ENCODE measurements at places on chromosomes 5 and 9.
A peak's percentile ranks its signal among the peaks of the same experiment; 100 is the strongest.

DNA sequence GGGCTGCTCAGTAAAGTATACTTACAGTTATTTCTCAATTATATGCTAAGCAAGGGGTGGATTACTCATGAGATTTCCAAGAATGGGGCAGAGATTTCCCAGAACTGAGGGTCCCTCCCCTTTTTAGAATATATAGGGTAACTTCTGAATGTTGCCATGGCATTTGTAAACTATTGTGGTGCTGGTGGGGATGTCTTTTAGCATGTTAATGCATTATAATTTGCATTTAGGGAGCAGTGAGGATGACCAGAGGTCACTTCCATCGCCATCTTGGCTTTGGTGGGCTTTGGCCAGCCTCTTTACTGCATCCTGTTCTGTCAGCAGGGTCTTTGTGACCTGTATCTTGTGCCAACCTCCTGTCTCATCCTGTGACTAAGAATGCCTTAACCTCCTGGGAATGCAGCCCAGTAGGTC is 35.5 kb downstream of the TTC1 start:
- DNase-seq = no peak

GRCh38 chr5:12016159-12016746 is 112.0 kb upstream of the CTNND2 start:
- DNase-seq = no peak

GRCh38 chr5:84373506-84373905 is 11.2 kb downstream of the EDIL3 start:
- DNase-seq = no peak

DNA sequence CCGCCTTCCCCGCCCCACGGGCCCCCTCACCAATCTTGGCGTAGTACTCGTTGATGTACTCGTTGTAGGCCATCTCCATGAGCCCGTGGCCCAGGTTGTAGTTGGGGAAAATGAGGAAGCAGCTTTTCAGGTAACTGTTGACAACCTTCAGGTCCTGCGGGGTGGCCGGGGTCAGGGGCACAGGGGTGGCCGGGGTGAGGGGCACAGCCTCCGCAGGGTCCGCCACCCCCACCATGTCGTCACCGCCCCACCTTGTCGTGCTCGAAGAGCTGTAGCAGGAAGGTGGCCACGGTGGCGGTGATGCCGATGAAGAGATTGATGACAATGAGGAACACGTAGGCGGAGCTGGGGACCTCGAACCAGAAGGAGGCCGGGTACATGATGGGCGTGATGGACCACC is 14.8 kb upstream of the CLIC3 start:
- DNase-seq = no peak

DNA sequence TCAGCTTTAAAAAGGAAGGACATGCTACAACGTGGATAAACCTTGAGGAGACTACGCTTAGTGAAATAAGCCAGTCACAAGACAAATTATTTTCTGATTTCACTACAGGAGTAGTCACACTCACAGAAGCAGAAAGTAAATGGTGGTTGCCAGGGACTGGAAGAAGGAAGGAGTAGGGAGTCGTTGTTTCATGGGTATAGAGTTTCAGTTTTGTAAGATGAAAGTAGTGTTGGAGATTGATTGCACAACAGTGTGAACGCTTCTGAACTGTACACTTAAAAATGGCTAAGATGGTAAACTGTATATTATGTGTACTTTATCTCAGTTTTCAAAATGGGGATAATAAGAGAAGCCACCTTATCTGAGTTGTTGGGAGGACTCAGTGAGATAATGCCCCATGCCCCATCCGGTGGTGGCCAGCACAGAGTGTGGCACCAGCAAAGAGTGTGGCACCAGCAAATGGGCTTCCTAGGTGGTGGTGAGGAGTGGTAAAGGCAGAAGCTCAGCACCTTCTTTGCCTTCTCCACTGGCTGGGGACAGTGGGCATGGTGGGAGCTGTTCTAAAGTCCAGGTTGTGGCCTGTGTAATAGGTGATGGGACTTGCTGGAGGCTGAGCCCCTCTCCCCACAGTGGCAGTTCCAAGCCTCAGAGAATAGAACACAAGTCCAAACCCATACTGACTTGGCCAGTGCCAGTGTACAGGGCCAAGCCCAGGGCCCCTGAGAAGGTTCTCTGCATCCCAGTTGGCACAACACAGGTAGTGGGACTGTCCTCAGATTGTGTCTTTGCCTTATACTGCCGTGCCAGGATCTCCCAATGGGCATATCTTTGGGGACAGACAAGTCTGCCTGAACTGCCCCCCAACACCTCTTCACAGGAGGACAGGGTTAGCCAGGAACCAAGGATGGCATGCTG is 4.4 kb downstream of the SLC22A4 start:
- no peak for DNase-seq

GRCh38 chr9:132125944-132126679 is 35.7 kb upstream of the NTNG2 start:
- DNase-seq = no peak

DNA sequence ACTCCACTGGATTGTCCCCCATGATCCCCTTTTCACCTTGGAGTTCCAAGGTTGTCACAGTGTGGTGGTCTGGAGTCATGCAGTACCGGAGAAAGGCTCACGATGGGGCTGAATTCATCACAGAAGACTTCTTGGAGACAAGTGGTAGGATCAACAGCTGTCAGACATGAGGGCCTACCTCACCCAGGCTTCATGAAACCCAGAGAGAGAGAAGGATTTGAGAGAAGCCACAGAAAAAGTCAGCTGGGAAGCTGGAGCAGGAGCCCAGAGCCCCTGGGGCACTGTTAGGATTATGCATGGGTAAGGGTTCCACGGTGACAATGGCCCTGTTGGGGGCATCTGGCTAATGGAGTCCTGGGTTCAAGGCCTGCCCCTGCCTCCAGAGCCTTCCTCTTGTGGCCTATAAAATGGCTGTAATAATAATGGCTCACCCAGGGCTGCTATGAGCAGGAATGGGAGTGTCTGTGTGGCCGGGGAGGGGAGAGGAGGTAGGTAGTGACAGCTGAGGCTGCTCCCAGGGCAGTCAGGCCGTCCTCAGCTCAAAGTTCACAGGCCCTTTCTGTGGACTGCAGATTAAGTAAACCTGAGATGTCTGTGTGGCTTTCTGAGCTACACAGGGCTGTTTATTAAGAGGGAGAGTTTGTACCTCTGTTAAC is 910 bp downstream of the TRIM14 start:
- peak; percentile 32 for DNase-seq

- peak; percentile 4 for DNase-seq
Measured at GRCh38 chr9:121640076-121640475, 11.4 kb upstream of the DAB2IP start.

DNA sequence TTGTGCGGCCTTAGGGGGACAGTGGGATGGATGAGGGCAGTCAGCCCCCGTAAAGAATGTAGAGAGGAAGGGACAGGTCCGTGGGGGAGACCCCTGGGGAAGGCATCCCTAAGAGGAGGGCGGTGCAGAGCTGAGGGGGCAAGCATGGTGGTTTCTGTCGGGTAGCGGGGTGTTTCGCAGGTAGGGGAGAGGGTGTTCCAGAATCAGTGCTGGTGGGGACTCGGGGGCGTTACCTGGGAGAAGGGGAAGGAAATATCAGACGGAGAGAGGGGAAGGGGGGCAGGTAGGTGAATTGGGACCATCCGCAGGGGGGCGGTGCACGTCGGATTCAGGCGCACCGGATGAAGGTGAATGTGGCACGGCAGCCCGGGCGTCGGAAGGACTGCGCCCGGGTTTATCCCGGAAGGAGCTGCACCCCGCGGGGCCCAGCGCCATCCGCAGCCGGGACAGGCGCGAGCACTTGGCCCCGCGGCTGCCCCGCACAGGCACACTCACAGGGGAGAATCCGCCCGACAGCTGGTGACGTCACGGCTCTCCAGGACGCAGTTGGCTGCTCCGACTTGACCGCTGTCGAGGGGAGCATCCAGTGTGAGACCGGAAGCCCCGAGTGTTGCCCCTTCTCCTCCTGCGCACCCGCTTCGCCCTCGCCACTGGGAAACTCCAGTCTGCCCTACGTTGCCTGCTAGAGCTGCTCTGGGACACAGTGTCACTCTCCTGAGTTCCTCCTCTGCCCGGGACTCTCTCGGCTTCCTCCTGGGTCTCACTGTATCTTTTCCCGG is 1.3 kb downstream of the CD72 start:
- DNase-seq = peak; percentile 52
